Fibroblast of skin of left biceps (primary cell): ENCODE measurements at places on chromosomes 6 and 20.

DNA sequence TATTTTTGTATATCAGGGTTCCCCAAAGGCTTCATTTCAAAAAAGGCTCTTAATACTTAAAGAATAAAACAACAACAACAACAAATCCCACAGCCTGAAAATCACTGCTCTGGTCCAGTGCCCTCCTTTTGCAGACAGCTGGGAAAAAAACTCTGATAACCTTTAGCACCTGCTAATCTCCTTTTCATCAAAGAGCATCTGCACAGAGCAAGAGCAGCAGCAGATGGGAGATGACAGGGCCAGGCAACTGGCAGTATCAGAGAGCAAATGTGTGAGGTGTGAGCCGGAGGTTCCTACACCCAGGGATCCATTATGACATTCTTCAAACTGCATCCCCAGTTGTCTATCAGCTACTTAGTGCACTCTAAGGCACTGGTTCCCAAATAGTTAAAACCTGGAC, 25.7 kb downstream of the TTI1 start:
- DNase-seq, result no peak

- no peak for DNase-seq
Observed at GRCh38 chr6:69988458-69989126, 122.2 kb downstream of the COL19A1 start.

DNA sequence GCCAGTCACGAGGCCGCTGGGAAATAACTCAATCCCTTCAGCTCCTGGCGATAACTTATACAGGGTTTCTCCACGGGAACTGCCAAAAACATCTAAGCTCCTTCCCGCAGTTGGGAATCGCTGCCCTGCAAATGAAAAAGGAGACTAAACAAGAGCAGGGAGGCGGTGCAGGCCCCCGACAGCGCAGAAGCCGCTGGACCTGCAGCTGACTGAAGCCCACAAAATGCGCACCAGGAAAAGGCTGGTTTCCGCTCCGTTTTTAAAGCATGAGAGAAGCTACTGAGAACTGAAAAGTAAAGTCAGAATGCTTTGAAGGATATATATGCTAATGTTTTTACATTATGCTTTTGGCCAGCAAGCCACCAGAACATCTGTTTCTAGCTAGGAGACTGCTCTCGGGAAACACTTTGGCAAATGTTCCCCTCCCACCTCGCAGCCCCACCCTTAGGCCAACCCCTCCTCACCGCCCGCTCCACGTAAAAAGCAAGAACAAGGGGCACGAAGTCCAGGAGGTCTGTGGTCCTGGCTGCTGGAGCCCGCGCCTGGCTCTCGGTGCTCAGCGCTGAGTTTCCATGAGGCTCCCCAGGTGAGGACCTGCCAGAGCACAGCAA, 90.5 kb downstream of the SOD2 start:
- no peak for DNase-seq

GRCh38 chr6:75171986-75172385, 33.9 kb downstream of the COL12A1 start:
- DNase-seq, result no peak

GRCh38 chr6:106637717-106638341, 8.5 kb downstream of the QRSL1 start:
- DNase-seq, result no peak

DNA sequence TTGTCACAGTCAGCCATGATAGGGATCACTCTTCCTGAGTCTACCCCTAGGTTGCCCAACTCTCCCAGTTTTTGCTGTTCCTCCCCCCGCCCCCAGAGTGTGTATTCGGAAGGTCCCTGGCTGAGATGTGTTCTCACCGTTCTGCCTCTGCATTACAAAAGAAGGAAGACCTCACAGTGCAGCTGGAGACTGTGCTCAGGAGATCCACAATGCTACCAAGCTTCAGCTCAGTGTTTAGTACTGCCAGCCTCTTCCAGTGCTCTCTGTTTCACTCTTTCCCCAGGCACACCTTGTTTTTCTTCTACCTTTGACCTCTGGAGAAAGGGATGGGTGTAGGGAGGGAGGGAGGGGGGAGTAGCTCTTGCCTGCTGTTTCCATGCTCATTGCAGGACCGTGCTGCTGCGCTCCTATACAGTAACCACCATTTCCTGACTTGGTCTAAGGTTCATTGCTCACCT, 13.4 kb upstream of the MOCS1 start:
- no peak for DNase-seq

- no peak for DNase-seq
Observed at GRCh38 chr6:160851031-160851430, 140.5 kb upstream of the MAP3K4 start.

DNA sequence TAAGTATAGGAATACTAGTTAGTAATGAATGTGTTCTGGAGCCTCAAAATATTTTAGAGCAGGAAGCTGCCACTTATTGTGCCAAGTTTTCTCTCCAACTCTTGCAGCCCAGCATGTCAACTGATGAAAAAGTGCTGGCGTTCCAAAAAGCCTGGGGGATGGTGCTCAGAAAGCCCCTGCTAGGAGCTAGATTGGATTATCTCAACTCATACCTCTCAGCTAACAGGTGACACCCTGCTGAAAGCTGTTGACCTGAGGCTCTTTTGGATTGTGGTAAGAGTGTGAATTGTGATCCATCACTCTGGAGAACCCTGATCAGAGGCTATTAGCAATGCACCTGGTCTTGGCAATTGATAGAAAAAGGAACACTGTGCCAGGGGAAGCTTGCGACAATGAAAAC, 580.4 kb downstream of the EYS start:
- no peak for DNase-seq

DNA sequence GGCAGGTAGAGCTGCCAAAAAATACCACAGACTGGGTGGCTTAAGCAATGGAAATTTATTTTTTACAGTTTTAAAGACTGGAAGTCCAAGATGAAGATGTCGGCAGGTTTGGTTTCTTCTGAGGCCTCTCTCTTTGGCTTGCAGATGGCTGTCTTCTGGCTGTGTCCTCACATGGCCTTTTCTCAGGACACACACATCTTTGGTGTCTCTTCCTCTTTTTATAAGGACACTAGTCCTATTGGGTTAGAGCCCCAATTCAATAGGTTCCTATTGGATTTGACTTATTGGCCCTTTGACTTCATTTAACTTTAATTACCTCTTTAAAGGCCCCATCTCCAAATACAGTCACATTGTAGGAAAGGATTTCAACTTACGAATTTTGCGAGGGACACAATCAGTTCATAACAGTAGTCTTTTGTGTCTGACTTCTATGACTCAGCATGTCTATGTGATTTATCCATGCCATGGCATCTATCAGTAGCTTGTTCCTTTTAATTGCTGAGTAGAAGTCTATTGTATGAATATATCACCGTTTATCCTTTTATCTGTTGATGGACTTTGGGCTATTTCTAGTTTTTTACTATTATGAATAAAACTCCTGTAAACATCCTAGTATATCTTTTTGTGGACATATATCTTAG, 11.0 kb upstream of the TCP11 start:
- DNase-seq, result no peak

- DNase-seq, result no peak
Observed at GRCh38 chr6:74113901-74114300, 417.9 kb downstream of the CD109 start.

- no peak for DNase-seq
Observed at GRCh38 chr6:111250791-111251354, 163.6 kb downstream of the SLC16A10 start.

- DNase-seq, result no peak
Observed at GRCh38 chr6:138454981-138455706, 44.1 kb downstream of the NHSL1 start.

DNA sequence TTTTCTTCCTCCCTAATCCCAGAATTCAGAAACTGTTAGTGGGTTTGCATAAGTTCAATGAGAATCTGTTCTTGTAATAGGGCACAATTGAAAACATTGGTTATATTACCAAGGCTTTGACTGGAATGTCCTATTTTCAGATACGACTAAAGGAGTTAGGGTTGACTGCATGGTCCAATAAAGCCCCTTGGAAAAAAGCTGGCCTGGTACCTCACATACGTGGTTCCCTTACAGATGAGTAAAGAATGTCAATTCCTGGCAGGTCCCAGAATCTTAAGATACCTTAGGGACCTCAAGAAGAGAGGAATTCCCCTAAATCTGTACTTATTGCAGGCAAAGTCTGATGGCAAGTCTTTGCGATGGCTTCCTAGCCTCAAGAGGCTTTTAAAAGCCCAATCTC, 4.6 kb downstream of the PPDPF start:
- DNase-seq, result no peak

GRCh38 chr6:1802491-1803395, 193.0 kb downstream of the FOXC1 start:
- DNase-seq, result no peak

- no peak for DNase-seq
Observed at GRCh38 chr6:38604700-38605099, 35.0 kb downstream of the BTBD9 start.

- DNase-seq, result no peak
Observed at GRCh38 chr6:126198631-126199030, 141.3 kb upstream of the CENPW start.

GRCh38 chr6:127111526-127111925, 6.9 kb upstream of the RSPO3 start:
- DNase-seq, result no peak

DNA sequence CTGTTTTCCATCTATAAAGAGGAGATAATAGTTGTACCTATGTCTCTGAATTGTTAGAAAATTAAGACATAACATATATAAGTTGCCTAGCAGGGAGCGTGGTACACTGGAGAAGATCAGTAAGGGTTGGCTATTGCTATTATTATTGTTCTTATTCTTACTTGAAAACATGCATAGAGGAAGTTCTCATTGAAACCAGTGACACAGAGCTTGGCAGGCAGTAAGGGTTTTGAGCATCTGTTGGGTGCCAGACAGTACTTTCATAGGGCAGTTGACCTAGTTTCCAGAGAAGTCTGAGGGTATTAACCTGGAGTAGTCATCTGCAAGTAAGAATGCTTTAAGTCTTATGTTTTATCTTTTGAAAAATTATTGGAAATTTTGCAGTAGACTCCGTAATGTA, 13.3 kb upstream of the SGK1 start:
- no peak for DNase-seq

GRCh38 chr6:49299279-49299678, 163.8 kb downstream of the MMUT start:
- no peak for DNase-seq

GRCh38 chr6:26362836-26363220, 2.2 kb upstream of the BTN3A2 start:
- DNase-seq, result no peak

DNA sequence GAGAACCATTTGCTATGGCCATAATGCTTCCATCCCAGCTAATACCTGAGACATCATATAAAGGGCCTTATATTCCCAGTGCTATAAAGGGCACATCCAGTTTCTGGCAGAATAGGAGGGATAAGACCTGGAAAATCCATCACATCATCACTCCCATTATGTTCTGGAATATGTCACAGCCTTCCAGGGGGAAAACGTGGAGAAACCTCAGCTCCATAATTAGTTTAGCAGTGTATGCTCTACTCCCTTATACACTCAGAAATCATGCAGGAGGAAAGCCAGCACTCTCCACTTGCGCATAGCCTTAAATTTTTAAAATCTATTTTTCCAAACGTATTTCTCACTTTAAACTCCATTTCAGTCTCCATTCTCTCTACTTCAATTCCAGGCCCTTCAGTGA, 140.9 kb downstream of the ADGB start:
- DNase-seq, result no peak

GRCh38 chr6:90411292-90411781, 114.7 kb upstream of the BACH2 start:
- no peak for DNase-seq

DNA sequence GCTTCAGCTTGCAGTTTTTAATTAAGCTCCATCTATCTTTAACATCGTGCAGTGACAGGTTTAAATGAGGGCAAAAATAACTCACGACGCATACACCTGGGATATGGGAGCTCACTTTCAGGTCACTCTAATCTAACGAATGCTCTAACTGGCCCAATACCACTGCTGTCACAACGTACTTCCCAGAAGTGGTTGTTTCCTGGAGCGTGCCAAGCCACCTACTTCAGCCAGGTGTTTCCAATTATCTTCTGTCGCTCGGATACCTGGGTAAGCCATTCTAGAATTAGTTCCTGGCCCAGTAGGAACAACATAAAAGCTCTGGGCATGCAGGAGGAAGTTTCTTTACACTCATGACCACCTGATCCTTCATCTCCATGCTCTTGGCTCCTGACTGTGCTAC, 147.4 kb downstream of the FOXC1 start:
- no peak for DNase-seq

- no peak for DNase-seq
Observed at GRCh38 chr6:70872469-70872868, 84.4 kb downstream of the B3GAT2 start.

DNA sequence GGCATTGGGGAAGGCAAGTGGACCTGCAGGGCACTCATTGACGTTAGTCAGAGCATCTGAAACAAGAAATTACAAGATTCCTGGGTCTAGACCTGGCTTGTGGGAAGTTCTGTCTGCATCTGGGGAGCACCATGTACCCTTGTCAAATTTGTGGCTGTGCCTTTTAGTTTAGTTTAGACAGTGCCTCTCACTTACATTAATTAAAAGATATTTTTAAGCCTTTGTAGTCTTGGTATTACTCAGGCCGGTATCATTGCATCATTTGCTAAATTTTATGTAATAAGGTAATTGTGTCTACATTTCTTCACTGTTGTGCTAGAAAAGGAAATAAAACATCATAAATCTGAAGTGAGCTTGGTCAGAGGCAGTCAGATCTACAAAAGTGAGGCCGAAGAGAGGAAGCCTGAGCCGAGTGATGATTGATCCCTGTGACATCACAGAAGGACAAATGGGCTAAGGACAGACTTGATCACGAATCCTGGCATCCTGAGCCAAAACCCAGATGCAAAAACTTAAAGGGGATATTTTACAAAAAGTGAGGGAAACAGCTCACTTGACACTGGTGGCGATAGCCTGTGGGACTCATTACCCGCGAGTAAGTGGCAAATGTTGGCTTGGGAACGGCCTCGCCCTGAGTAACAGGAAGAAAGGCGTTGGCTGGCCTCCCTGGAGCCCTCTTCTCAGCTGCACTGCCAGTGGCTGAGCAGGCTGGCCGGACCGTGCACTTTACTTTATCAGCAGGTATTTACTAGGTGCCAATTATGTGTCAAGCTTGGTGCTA, 106.5 kb downstream of the TCP11 start:
- DNase-seq, result no peak

DNA sequence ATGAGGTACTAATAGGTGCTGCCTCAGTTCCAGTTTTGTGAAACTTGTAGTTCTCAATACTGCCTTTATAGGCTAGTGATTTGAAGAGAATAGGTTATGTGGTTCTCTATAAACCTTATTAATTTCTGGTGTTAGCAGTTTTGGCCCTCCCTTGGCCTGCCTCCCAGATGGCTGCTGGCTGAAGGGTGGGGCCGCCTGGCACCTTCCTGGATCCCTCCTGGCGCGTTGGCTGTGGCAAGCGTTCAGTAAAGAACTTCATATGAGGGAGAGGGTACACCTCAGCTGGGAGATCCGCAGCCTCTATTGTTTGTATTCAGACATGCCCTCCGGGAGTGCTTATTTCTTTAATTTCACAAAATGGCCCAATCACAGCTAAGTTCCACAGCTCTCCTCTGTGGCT, 51.9 kb downstream of the FAM120B start:
- no peak for DNase-seq

DNA sequence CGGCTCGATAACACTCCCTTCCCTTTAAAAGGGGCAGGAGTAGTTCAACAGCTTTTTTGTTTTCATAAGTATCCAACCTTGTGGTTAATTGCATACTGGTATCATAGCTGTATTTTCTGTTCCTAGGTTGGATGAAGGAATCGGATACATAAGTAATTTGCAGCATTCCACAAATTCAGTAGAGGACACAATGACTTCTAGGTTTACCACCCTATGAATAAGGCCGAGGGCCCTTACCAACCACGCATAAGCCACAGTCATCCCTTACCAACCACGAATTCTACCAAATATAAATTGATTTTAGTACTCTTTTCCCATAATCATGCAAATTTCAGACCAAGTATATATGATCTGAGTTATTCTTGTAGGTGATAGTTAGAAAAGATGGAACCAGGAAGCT, 36.3 kb downstream of the MCUR1 start:
- DNase-seq, result no peak
